Head of caudate nucleus (tissue), 42 donors: ENCODE measurements at places on chromosomes 16 and 17.

DNA sequence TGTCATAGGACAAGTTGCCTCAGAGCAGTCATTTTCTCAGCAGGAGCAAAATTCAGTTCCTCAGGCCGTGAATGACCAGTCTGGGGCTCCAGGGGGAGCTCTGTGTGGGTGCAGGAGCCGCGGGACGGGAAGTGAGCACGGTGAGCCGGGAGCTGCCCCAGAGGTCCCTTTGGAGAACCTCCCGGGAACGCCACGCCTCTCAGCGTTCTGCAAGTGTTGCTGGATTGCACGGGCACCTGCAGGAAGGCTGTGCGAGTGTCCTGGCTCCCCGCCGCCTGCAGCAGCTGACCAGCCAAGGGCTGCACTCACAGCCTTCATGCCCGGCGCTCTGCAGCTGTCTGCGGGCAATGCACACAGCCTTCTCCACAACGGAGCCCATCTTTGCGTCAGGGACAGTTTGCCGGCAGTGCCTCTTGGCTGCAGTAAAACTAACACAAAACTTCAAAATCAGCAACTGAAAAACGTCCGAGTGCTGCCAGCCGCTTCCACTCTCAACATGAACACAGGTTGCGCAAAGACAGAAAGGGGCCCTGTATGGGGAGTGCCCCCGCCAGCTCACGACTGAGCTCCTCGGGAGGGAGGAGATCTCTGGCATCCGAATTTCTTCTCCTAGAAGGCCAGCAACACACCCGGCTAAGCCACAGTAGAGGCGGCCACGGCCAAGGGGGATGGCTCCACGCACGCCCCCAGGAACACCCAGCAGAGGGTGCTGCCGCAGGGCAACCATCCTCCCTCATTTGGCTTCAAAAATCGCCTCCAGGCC is 16.0 kb downstream of the NDUFAF8 start:
- DNase-seq: peak; percentile 60

- no peak for DNase-seq
Observed at GRCh38 chr17:11514981-11515680, 83.1 kb upstream of the DNAH9 start.

DNA sequence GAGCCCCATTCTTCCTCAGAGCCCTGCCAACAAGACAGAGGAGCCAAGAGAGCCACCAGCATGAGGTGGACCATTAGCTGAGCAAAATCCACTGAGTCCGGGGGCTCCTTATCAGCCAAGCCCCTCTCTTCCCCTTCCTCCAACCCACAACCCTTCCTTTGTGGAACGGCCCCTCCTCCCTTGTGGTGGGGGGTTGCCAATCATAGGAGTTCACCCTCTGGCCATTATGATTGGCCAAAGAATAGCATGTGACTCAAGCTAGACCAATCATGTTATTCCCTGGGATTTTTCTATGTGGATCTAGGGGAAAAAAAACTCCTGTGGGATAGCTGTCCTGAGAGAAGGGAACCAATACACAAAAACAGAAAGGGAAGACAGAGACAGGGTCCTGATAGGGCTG is 120.5 kb downstream of the C16orf95 start:
- DNase-seq: no peak

GRCh38 chr17:7004398-7005253 is 7.8 kb upstream of the RNASEK start:
- DNase-seq: no peak

GRCh38 chr17:76968707-76969597 is 100.7 kb downstream of the MGAT5B start:
- no peak for DNase-seq

GRCh38 chr17:43554857-43555256 is 8.7 kb upstream of the ETV4 start:
- no peak for DNase-seq

DNA sequence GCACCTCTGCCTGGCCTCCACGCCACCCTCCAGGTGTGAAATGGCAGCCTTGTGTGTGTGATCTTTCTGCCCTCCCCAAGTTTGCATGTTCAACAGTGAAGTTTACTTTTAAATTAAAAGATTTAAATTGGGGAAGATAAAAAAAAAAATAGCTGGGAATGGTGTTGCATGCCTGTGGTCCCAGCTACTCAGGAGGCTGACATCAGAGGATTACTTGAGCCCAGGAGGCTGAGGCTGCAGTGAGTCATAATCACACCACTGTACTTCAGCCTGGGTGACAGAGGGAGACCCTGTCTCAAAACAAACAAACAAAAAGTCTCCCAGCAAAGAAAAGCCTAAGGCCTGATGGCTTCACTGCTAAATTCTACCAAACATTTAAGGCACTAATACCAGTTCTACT is 35.4 kb upstream of the RNF43 start:
- no peak for DNase-seq

DNA sequence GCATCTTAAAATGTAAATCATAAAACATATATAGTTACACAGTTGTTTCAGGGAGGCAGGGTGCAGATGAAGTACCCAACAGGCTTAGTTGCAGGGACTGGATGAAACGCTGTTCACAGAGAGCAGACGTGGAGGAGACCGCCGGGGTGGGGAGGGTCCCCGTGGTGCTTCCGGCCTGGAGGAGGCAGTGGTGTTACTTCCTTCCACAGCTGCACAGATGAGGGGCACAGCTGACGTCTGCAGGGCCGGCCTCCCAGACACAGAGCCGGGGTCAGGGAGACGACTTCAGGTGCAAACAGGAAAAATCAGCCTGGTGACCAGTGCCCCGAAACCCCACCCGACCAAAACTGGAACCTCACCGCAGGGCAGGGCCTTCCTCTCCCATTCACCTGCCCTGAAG is 17.1 kb downstream of the SPIRE2 start:
- no peak for DNase-seq

GRCh38 chr17:82216301-82217119 is 3.9 kb upstream of the CCDC57 start:
- no peak for DNase-seq

GRCh38 chr16:22670551-22671041 is 143.4 kb upstream of the HS3ST2 start:
- DNase-seq: peak; percentile 47

GRCh38 chr17:82883419-82884031 is 43.7 kb upstream of the ZNF750 start:
- DNase-seq: no peak

DNA sequence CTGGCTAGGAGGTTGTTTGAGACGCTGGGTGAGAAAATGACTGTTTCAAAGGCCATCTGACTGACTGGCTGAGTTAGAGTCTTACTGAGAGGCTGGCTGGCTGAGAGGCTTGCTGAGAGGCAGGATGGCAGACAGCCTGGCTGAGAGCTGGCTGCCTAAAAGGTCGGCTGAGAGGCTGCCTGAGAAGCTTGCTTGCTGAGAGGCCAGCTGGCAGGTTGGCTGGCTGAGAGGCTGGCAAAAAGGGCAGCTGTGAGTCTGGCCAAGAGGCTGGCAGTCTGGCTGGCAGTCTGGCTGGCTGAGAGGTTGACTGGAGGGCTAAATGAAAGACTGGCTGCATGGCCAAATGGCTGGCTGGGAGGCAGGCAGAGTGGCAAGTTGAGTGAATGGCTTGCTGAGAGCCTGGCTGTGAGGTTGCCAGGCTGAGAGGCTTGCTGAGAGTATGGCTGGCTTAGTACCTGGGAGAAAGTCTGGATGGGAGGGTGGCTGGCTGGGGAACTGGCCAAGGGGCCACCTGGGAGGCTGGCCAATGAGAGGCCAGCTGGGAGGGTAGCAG is 35.3 kb upstream of the ACSM2B start:
- DNase-seq: peak; percentile 47

- peak; percentile 56 for DNase-seq
Observed at GRCh38 chr17:80220736-80221215, 549 bp downstream of the SLC26A11 start.

DNA sequence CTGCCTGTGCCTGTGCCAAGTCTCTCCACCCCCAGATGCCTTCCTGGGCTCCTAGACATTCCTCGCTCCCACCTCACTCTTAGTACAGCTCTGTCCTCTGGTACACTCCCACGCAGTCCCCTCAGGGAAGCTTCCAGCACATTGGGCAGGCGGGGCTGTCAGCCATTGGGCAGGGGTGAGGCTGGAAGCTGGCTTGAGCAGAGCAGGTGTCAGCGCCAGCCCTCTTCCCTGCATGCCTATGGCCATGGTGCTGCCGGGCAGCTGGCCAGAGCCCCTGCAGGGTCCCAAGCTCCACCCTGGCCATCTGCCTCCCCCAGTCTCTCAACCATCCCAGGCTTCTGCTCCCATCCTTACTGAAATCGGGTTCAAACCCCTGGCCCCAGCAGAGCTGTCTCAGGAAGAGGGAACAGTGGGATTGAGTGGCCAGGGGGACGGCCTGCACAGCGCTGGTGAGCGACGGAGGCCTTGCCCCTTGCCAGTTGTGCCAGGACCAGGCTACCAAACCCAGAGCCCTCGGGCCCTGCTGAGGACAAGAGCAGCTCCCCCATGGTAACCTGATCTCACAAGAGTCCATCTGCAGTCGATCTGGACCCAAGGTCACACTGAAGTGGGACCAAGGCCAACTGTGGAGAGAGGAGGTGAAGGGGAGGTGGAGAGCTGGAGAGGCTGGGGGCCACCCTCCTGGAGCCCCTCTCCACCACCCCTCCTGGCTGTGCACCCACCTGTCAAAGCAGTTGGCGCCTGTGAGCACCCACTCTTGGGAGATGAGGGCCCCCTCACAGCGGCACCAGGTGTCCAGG is 2.4 kb upstream of the B9D1 start:
- no peak for DNase-seq

GRCh38 chr16:24328835-24329452 is 72.8 kb downstream of the CACNG3 start:
- DNase-seq: peak; percentile 40

DNA sequence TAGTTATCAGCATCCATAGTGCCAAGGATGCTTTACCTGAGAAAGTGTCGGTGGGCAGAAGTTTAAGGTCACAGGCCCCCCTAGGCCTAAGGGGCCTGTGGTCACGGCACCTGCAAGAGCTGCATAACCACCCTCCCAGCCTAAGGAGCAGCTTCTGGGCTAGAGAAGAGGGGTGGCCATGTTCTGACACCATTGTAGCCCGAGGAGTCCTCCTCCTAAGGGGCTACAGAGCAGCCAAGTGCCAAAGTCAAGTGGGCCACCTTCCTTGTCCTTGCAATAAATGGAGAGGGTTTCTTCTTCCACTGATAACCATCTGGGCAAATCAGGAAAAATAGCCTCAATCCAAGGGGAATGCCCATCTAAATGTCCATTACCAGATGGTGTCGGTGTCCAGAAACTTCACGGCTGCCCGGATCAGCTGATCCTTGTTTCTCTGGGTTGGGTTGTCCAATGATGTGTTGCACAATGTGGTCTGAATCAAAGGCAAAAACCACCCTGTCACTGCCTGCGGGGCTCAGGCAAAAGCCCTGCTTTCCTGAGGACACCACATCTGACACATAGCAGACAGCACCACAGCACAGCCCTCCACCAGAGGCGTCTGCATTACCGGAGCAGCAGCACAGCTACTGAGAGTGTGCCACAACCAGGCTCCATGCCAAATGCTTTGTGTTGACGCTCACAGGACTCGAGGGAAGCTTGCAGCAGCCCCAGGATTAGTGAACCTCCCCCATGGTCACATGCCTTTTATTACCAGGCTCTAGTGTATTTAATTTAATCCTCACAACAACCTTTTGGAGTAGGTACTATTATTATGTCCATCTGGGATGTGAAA is 12.8 kb downstream of the ATPAF2 start:
- peak; percentile 61 for DNase-seq

DNA sequence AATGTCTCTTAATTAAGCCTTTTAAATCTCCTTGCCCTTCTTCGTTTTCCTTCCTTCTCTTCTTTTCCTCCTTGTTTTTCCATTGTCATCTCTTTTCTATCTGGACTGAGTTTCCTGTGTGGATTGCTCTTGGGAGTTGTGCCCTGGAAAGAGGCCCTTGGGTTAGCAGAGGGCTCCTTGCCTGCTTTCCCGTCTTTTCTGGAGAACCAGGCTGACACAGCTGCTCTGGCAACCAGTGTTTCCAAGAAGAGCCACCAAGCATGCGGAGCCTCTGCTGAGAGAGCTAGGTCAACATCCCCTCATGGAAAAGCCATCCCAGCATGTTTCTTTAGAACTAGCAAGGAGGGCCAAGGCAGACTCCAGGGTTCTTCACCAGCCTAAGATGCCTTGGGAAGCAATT is 75.4 kb downstream of the HLF start:
- no peak for DNase-seq

- no peak for DNase-seq
Observed at GRCh38 chr17:44830359-44831288, 537 bp upstream of the GJC1 start.

DNA sequence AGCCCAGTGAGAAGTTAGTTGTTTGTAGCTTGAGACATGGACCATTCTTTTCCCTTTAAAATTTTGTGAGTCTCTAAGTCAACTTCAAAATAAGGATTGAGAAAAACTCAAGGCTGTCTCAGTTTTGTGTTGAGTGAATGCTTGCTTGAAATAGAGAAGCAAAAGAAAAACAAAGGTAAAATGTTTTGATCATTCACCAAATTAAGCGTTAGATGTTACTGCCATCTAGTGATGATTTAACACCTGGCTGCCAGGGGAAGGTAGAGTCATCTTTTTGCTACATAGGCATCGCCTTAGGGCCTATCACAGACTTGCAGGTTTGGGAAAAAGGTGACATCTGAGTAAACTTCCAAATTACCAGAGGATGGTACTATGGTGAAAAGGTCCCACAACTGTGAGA is 74.4 kb downstream of the PCTP start:
- no peak for DNase-seq

DNA sequence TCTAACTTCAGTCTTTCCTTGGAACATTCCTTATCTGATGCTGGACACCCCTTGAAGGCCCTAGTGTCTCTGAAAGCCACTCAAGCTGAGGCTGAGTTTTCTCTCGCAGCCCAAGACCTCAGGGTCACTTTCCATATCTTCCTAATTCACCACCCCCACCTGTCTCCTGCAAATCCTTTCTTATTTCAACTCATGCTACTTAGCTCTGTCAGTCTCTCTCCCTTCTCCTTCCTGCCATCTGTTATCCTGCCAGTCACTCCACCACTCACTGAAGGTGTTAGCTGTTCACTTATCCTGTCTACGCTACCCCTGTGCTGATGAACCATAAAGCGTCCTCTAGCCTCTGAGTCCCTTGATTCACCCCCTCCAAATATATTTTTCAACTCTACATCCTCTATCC is 143.9 kb upstream of the SHISA6 start:
- no peak for DNase-seq

GRCh38 chr17:2022647-2023240 is 2.4 kb downstream of the RTN4RL1 start:
- no peak for DNase-seq

- DNase-seq: no peak
Observed at GRCh38 chr17:54876656-54877195, 23.9 kb upstream of the TOM1L1 start.

GRCh38 chr16:17162560-17162959 is 308.2 kb downstream of the XYLT1 start:
- DNase-seq: no peak
